ENCODE measurements at places on chromosomes 7 and 10.

GRCh38 chr7:47602272-47603004, 20.5 kb upstream of the TNS3 start:
- DNase-seq = no peak

DNA sequence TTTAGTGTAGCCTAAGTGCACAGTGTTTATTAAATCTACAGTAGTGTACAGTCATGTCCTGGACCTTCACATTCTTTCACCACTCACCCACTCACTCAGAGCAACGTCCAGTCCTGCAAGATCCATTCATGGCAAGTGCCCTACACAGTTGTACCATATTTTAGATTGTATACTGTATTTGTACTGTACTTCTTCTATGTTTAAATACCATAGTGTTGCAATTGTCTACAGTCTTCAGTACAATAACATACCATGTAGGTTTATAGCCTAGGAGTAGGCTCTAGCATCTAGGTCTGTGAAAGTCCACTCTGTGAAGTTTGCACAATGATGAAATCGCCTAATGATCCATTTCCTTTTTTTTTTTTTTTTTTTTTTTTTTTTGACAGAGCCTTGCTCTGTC, 12.0 kb downstream of the EEPD1 start:
- DNase-seq = no peak

- DNase-seq = no peak
These were observed 690.5 kb upstream of the LRRN3 start for GRCh38 chr7:110400411-110400810.

DNA sequence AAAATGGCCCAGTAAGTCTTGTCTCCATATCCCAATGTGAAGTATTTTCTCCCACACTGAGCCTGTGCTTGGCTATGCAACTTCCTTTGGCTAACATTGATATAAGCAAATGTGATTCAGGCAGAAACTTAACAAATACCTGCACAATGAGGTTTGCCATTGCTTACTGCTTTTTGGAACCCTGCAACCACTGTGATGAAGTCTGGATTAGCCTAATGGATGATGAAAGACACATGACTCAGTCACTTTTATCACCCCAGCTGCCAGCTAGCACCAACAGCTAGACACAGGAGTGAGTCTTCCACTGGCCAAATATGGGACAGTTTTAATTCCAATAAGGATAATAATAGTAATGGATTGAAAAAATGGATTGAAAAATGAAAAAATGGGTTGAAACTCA, 854.5 kb downstream of the GRM8 start:
- DNase-seq = no peak

- no peak for DNase-seq
These were observed 610.3 kb downstream of the PTPRN2 start for GRCh38 chr7:157977306-157977705.

- no peak for DNase-seq
These were observed 50.5 kb downstream of the VAX1 start for GRCh38 chr10:117087521-117087920.

DNA sequence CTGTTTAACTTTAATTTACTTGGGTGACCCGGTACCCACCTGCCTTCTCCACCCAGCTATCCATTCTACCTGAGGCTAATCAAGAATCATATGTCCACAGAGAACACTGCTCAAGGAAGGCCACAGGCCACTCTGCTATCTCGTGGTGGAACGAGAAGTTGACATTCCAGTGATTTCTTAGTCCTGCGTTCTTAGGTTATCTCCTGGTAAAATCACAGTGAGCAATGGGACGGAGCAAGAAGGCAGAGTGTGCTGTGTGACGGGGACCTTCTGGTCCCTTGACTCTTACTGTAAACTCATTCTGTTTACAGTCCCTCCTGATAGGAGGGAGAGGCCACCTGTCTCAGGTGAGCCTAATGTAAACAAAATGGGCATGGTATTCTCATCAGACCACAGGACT, 256.6 kb downstream of the TNS3 start:
- no peak for DNase-seq

DNA sequence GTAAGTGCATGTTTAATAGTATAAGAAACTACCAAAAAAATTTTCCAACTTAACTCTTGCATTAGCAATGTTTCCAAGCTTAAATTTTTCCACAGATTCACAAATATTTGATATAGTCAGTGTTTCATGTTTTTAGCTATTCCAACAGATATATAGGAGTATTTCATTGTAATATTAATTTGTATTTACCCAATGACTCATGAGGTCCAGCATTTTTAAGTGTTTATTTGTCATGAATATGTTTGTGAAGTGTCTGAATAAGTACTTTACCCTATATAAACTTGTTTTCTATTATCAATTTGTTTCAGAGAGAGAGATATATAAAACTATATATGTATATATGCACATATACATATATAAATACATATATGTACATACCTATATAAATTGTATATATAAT, 71.0 kb downstream of the SEMA3D start:
- no peak for DNase-seq

GRCh38 chr10:88664142-88664541, at the start of gene LIPF:
LIPF (plus strand) TSS chr10:88664442; CDS start chr10:88667298, 2,856 bp downstream.
- DNase-seq = no peak

GRCh38 chr7:477626-478220, 41.9 kb downstream of the PDGFA start:
- no peak for DNase-seq

DNA sequence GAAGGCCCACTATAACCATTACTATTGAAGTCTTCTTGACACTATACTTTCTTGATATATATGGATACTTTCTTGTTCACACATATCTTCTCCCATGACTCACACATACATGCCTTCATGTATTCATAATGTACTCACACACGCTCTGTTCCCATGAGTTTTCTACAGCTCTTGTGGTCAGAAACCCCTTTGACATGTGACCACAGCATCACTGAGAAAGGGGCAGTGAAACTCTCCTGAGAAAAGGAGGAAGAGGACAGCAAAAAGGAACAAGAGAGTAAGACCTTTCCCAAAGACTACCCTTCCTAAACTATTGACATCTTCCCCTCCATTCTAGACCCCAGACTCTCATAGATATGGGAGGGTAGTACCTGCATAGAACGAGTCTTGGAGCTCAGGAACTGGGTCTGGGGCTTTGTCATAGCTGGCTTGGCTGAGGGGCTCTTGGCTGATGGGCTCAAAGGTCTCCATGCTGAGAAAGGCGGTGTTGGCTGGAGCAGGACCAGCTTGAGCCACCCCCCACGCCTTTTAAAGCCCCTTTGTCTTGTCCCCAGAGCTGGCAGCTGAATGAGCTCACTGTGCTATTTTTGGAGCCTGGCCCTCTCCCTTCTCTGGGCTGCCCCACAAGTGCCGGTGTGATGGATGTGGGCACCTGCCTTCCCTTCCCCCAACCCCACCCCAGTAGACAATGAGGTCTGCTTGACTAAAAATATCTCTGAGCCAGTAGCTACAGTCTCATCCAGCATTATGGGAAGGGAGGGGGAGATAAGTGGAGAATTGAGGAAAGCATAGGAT, 5.1 kb downstream of the SYNPO2L start:
- DNase-seq = peak; percentile 54

GRCh38 chr7:875476-876076, 778 bp upstream of the GET4 start:
- no peak for DNase-seq

GRCh38 chr10:61452151-61452651, 980 bp downstream of the TMEM26 start:
- DNase-seq = peak; percentile 54

DNA sequence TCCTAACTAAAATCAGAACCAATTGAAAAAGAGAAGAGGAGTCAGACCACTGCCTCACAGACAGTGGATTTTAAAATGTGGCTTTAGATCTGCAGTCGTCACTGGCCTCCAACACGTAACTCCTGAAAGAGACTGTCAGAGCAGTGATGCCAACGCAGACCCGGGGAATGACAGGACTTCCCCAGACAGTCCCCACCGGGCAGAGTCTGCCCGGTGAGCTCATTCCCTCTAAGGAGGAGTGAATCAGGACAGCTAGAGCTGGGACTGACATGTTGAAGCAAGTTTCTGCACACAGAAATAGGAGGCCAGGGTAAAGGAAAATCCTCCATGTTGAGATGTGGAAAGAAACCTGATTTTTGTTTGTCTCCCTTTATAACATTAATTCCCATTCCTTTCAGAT, 105.0 kb downstream of the TES start:
- no peak for DNase-seq

DNA sequence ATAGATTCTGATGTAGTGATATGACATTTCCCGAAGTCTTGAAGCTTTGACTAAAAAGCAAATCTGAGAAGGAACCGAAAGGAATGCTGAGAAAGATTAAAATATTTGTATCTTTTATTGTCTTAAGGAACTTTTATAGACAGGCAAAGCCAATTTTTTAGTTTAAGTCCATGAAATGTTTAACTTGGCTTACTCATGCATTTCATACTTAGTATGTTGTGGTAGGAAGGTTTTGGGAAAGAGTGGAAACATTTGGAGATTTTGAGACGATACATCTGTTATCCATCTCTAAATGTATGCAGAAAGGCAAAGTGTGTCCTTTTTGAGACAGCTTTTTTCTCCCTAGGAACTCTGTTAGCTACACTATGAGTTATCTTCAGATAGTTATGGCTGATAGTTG, 10.1 kb downstream of the TBC1D12 start:
- no peak for DNase-seq

GRCh38 chr7:71768450-71768849, 636.5 kb downstream of the GALNT17 start:
- no peak for DNase-seq

GRCh38 chr10:3955493-3955892, 170.5 kb upstream of the KLF6 start:
- no peak for DNase-seq

- DNase-seq = no peak
These were observed 56.7 kb downstream of the FGFR2 start for GRCh38 chr10:121541450-121542120.

DNA sequence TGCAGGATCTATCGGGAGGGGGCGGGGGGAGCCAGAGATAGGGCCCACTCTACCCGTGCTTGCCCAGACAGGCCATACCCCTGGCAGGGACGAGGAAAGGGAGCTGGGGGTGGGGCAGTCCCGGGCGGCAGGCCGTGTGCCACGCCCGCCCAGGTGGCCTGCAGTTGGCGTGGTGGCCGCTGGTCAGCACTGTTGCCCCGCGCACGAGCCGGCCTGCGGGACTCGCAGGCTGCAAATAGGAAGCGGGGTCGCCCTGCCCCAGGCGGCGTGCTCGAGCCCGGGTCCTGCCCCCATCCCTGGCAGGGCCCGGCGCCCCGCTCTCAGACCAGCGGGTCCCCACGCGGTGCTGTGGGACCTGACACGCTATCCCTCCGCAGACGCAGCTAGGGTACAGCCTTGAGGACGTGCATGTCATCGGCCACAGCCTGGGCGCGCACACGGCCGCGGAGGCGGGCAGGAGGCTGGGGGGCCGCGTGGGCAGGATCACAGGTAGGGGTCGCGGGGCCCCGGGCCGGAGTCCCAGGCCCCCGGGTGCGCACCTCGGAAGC, 6.7 kb downstream of the PNLIPRP2 start:
- DNase-seq = no peak

- no peak for DNase-seq
These were observed 13.4 kb downstream of the DPCD start for GRCh38 chr10:101601541-101601940.
